Stimulated activated CD4-positive, alpha-beta T cell treated with anti-CD3 and anti-CD28 coated beads, Interleukin-4, amount 100 ng/mL, for 48 hours (primary cell): ENCODE measurements at places on chromosomes 3 and 15.

- no peak for DNase-seq
These were observed 43.9 kb downstream of the MRPL46 start for GRCh38 chr15:88423331-88423730.

DNA sequence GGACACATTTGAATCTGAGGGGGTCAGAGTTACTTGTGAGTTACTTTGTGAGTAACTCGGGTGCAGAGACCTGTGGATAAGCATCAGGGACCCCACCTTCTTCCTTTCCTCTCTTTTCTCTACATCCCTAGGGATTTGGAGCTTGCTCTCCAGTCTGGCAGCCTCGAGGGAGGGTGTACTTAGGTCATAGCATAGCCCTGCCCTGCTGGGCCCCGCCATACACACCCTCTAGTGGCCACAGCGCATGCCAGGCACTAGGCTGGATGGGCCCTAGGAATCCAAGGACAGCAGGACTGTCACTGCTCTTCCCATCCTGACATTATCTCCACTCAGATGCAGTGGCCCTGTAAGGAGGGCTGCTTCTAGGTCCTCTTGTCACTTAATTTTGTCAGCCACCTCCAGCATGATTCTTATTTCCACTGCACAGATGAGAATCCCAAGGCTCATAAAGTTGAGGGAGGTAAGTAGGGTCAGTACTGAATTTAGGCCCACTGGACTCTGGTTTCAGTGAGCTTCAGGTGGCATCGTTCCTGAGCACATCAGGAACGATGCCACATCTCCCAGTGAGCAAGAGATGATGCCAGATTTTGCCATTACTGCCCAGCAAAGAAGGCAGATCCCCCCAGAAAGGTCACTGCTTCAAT lies 3.6 kb upstream of the SMAD6 start:
- DNase-seq = no peak

GRCh38 chr3:38579551-38580449 lies 69.7 kb downstream of the SCN5A start:
- DNase-seq = no peak

DNA sequence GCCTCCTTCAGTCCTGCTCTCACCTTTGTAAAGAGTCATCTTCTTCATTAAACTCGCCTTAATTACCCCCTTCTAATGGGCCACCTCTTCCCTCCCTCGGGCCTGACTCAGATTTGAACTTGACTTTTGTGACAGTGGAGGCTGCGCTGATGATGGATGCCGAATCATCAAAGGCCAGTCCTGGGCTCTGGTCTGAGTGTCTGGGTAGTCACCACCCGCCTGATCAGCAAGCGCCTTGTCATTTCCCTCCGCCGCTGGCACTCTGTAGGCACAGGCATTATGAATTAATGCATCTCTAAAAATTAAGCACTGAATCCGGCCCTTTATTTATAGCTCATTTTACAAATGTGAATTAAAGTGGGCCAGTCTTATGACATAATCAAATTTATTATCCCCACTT lies 116.7 kb upstream of the PROK2 start:
- no peak for DNase-seq

DNA sequence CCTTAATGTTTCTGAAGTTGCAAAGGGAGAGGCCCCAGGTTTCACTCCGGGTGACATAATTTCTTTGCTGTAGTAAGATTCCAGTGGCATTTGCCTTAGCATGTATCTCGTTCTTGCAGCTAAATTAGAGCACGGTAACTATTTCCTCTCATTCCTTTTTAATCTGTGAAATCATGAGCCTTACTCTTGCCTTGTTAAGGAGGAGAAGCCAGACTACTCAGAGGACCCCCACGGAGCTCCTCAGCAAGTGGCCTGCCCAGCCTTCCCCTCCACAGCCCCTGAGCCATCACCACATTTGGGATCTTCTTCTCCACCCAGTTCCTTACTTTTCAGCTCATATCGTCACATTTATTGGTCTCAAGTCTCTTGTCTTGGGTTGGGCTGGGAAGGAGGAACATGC lies 54.2 kb downstream of the ABHD2 start:
- no peak for DNase-seq

DNA sequence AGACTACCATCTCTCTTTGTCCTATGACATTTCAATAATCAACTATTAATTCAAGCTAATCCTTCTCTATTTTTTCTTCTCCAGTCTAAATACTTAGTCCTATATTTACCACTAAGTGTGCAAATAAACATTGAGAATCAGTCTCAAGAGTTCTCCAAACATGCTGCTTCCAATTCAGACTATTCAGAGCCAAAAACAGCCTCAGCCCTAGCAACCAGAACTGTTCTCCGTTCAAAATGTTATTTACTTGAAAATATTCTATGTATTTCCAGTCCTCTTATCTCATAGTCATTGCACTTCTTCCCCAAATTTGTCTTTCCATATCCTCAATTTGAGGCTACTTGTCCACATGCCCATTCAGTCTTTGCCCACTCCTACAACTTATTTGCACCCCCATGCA lies 805.5 kb downstream of the IGSF11 start:
- DNase-seq = no peak
